Stimulated activated CD8-positive, alpha-beta memory T cell treated with anti-CD3 and anti-CD28 coated beads, Interleukin-15, amount 100 ng/mL, for 1 hour (primary cell): ENCODE measurements at places on chromosomes 16 and 17.

GRCh38 chr17:65226227-65226626 lies 89.1 kb downstream of the RGS9 start:
- no peak for DNase-seq

DNA sequence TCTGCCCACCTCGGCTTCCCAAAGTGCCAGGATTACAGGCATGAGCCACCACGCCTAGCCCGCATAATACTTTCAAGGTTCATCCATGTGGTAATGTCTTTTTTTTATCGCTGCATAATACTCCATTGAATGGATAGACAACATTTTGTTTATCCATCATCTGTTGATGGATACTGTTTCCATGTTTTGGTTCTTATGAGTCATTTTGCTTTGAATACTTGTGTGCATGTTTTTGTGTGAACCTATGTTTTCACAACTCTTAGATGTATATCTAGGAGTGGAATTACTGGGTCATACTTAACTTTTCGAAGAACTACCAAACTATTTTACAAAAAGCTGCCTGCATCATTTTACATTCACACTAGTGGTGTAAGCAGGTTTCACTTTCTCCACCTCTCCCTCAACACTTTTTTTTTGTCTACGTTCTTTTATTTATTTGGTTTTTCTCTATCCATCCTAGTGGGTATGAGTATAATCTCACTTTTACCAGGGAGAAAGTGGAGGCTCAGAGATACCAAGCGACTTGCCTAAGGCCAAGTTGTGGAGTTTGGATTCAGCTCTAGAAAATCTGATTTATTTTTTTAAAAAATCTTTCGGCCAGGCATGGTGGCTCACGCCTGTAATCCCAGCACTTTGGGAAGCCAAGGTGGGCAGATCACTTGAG lies 151.2 kb downstream of the CMIP start:
- DNase-seq, result no peak

- DNase-seq, result no peak
These were observed 31.5 kb downstream of the MXRA7 start for GRCh38 chr17:76679239-76679638.

- no peak for DNase-seq
These were observed 401.1 kb downstream of the XYLT1 start for GRCh38 chr16:17069681-17070080.

GRCh38 chr17:37801171-37801570 lies 56.3 kb upstream of the HNF1B start:
- DNase-seq, result no peak
